Gastrocnemius medialis (tissue), 4 donors: ENCODE measurements at places on chromosomes 12 and 14.

DNA sequence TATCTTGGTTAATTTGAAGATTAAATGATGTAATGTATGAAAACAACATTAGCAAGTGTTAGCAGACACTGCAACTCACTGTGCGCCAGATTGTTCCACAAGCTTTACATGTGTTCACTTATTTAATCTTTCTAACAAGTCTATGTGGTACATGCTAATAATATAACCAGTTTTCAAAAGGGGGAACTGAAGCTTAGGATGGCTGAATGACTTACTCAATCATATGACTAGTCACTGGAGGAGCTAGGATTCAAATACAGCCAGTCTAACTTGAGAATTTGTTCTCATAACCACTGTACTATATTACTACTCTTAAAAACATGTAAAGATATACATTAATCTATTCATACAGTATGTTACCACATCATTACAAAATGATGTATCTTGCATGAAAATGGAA, 60.5 kb upstream of the LRIG3 start:
- no peaks in the 10 kb centered on the region for H3K4me1 ChIP-seq
- H3K27me3 ChIP-seq, result no peaks in the 10 kb centered on the region
- H3K36me3 ChIP-seq, result no peaks in the 10 kb centered on the region
- H3K27ac ChIP-seq, result no peak overlapping the region
- DNase-seq, result no peak

- H3K4me1 ChIP-seq, result no peaks in the 10 kb centered on the region
- DNase-seq, result no peak
- no peak overlapping the region for H3K4me3 ChIP-seq
- H3K36me3 ChIP-seq, result peaks cover 14% of the 10 kb centered on the region
These were observed 45.6 kb downstream of the SPTLC2 start for GRCh38 chr14:77570706-77571268.

GRCh38 chr12:13176256-13176655, 20.3 kb upstream of the EMP1 start:
- H3K36me3 ChIP-seq, result no peaks in the 10 kb centered on the region
- no peak overlapping the region for H3K27ac ChIP-seq
- no peaks in the 10 kb centered on the region for H3K27me3 ChIP-seq
- H3K4me3 ChIP-seq, result no peak overlapping the region
- peaks cover 10% of the 10 kb centered on the region for H3K4me1 ChIP-seq

GRCh38 chr12:54857406-54857805, 3.1 kb downstream of the MUCL1 start:
- H3K27me3 ChIP-seq, result no peaks in the 10 kb centered on the region
- H3K36me3 ChIP-seq, result no peaks in the 10 kb centered on the region
- no peak for DNase-seq
- no peak overlapping the region for H3K4me3 ChIP-seq
- no peaks in the 10 kb centered on the region for H3K4me1 ChIP-seq

GRCh38 chr14:96139879-96140278, 64.8 kb upstream of the BDKRB2 start:
- H3K4me3 ChIP-seq, result no peak overlapping the region
- H3K36me3 ChIP-seq, result no peaks in the 10 kb centered on the region
- no peaks in the 10 kb centered on the region for H3K27me3 ChIP-seq
- no peak overlapping the region for H3K27ac ChIP-seq
- no peaks in the 10 kb centered on the region for H3K4me1 ChIP-seq

GRCh38 chr12:6092784-6093722, 31.4 kb downstream of the VWF start:
- no peak overlapping the region for H3K4me3 ChIP-seq
- no peaks in the 10 kb centered on the region for H3K27me3 ChIP-seq
- no peak overlapping the region for H3K27ac ChIP-seq
- no peaks in the 10 kb centered on the region for H3K36me3 ChIP-seq

DNA sequence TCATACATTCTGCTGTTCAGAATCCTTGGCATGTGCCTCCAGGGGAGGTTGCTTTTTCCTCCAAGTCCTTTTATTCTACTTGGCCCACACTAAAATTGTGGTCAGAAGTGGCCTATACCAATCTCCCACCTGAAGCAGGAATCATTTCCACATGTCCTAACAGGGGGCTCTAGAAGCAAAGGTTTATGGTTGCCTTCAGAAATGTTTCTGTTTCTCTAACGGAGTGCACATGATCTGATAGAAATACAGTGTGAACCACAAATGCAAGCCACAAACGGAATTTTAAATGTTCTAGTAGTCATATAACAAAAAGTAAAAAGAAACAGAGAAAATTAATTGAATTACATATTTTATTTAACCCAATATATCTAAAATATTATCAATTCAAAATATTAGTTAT, 4.0 kb downstream of the PTGER2 start:
- H3K4me1 ChIP-seq, result peaks cover 15% of the 10 kb centered on the region
- no peaks in the 10 kb centered on the region for H3K36me3 ChIP-seq
- H3K27ac ChIP-seq, result no peak overlapping the region

DNA sequence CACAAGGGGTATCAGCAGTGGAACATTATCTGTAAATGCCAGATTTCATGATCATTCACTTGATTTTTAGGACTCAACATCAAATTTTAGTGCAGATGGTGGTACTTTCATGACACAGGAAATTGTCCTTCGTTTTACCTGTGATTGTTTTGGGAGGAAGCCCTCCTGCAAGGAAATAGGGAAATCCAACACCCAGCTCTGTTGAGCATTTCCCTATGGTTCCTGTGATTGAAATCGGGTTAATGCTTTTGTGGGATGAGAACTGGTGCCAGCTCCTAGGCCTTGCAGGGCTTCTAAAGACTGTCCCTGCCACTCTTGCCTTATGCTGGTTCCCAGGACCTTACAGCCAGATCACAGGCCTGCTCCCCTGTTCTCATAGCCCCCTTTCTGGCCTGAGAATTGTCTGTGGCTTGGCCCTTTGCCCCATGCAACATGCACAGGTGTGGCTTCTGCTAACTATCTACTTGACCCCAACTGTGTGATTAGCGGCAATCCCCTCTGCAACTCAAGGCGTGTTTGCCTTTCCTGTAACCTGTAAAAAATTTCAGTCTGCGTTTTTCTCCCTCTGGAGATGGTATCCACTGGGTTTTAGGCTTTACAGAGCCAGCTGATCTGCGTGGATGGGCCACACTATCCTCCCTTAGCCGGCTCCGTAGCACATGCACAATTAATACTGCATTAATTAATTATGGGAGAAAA, 112.5 kb downstream of the ETV6 start:
- no peak overlapping the region for H3K27ac ChIP-seq
- no peaks in the 10 kb centered on the region for H3K27me3 ChIP-seq
- no peaks in the 10 kb centered on the region for H3K36me3 ChIP-seq
- peaks cover 46% of the 10 kb centered on the region for H3K4me1 ChIP-seq
- H3K4me3 ChIP-seq, result no peak overlapping the region

GRCh38 chr12:64560396-64561301, 49.6 kb upstream of the RASSF3 start:
- DNase-seq, result no peak
- no peaks in the 10 kb centered on the region for H3K36me3 ChIP-seq
- no peak overlapping the region for H3K27ac ChIP-seq
- no peak overlapping the region for H3K4me3 ChIP-seq
- no peaks in the 10 kb centered on the region for H3K27me3 ChIP-seq
- no peaks in the 10 kb centered on the region for H3K4me1 ChIP-seq

GRCh38 chr12:81617915-81618314, 141.2 kb downstream of the PPFIA2 start:
- H3K36me3 ChIP-seq, result no peaks in the 10 kb centered on the region
- no peaks in the 10 kb centered on the region for H3K27me3 ChIP-seq
- no peaks in the 10 kb centered on the region for H3K4me1 ChIP-seq
- no peak overlapping the region for H3K27ac ChIP-seq
- H3K4me3 ChIP-seq, result no peak overlapping the region

DNA sequence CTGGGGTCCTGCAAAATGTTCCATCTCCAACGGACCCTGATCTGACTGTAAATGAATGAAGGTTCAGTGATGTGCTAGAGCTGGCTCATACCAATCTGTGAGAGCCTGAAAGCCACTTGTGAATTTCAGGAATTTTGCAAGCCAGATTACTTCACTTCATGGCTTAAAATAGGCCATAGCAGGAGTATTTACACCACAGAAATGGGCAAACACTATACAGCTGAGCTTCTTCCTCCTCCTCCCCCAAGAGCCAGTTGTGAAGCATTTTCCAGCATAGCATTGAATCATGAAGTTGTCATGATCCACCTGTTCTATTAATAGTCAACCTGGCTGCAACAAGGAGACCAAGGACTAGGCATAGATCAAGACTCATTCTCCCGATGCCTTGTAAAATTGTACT, 141.3 kb upstream of the RASSF8 start:
- DNase-seq, result no peak
- H3K36me3 ChIP-seq, result no peaks in the 10 kb centered on the region
- no peaks in the 10 kb centered on the region for H3K4me1 ChIP-seq
- H3K27me3 ChIP-seq, result no peaks in the 10 kb centered on the region
- H3K4me3 ChIP-seq, result no peak overlapping the region

- no peak overlapping the region for H3K4me3 ChIP-seq
- DNase-seq, result no peak
- no peaks in the 10 kb centered on the region for H3K27me3 ChIP-seq
- no peaks in the 10 kb centered on the region for H3K36me3 ChIP-seq
- no peak overlapping the region for H3K27ac ChIP-seq
These were observed 230.1 kb downstream of the ANO6 start for GRCh38 chr12:45446013-45446412.

GRCh38 chr12:3622021-3622821, 130.7 kb downstream of the CRACR2A start:
- H3K4me1 ChIP-seq, result peaks cover 7% of the 10 kb centered on the region
- no peak for DNase-seq
- H3K36me3 ChIP-seq, result no peaks in the 10 kb centered on the region
- no peak overlapping the region for H3K27ac ChIP-seq
- H3K27me3 ChIP-seq, result no peaks in the 10 kb centered on the region

DNA sequence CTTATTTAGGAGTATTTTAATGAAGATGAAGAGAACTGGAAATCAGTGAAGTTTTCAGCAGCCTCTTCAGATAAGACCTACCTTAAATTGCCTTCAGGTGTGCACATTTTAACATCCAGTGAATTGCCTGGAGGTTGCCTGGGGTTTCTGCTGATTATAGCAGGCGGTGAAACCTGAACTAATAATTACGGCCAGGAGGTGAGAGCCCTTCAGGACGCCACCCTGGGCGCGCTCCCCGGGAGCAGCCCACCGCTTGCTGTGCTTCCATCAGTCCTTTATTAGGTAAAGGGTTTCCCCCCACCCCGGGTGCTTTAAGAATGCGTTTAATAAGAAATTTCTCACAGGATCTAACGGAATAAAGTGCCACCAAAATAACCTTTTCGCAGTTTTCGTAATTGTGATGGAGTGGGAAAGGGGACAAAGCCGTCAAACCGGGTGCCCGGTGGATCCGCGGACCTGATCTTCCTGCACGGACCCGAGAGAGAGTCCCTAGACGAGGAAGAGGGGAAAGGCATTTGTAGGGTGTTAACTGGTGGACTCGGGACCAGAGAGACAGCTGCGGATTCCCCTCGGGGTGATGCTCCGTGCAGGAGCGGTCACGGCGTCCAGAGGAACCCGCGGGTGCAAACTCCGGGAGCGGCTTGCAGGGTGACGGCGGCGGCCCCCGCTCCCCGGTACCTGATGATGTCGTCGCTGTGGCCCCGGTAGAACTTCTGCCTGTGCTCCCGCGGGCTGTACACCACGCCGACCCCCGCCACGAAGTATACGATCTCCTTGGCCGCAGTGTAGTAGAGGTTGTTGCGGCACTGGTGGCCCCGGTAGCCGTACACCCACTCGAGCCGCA, 902 bp downstream of the EML5 start:
- peak overlapping the region; percentile 59 for H3K4me3 ChIP-seq
- no peak for DNase-seq
- no peaks in the 10 kb centered on the region for H3K4me1 ChIP-seq
- no peak overlapping the region for H3K27ac ChIP-seq
- H3K27me3 ChIP-seq, result peaks cover 7% of the 10 kb centered on the region

DNA sequence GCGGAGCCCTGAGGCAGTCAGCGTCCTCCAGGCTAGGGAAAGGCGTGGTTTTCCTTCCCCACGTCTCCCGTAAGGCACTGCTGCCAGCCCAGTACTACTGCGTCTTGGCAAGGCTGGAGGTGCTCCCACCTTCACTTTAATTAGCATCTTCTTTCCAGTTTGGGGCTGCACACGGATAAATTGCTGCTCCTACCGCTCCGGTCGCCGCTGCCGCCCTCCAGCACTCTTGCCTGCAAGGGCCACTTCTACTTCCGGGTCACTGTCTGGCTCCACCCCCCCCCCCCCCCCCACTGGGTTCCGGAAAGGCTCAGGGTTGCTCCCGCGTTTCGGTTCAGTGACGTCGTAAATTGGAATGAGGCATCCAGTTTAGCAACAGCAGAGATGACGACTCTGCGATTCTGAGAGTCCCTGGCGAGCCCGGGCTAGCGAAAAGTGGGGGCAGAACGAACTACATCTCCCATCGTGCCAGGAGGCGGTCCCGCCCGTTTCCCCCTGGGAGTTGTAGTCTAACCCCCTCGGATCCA, at the start of gene NEDD8:
NEDD8 (minus strand) TSS at position 247 of the 524 bp plus-strand sequence; CDS start at position 147, 100 bp downstream.
- peaks cover 32% of the 10 kb centered on the region for H3K4me1 ChIP-seq
- no peaks in the 10 kb centered on the region for H3K27me3 ChIP-seq
- H3K36me3 ChIP-seq, result peaks cover 15% of the 10 kb centered on the region

DNA sequence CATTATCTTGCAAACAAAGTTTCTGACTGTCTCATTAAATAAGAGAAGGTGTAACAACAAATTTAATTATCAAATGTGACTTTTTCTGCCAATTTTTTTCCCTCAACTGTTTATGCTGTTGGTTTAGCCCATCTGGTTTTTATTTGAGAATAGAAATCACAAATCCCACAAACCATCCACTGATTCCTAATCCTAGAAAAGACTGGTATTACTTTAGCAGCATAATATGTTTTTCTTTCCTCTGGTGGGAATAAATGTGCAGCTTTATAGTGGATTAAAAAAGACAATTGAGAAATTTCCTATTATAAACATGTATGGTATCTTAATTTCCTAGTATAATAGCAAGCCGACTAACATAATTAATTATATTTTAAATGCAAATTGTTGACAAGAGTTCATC, 257.9 kb upstream of the FOXN3 start:
- no peak overlapping the region for H3K4me3 ChIP-seq
- no peak for DNase-seq
- H3K4me1 ChIP-seq, result no peaks in the 10 kb centered on the region
- H3K36me3 ChIP-seq, result no peaks in the 10 kb centered on the region

- H3K4me3 ChIP-seq, result no peak overlapping the region
- no peaks in the 10 kb centered on the region for H3K36me3 ChIP-seq
- no peaks in the 10 kb centered on the region for H3K27me3 ChIP-seq
- H3K4me1 ChIP-seq, result no peaks in the 10 kb centered on the region
These were observed 31.7 kb downstream of the KLRK1 start for GRCh38 chr12:10358131-10358530.
